ENCODE measurements at places on chromosomes 12 and 14.

- no peak for DNase-seq
Observed at GRCh38 chr12:117718559-117718958, 250.2 kb downstream of the KSR2 start.

DNA sequence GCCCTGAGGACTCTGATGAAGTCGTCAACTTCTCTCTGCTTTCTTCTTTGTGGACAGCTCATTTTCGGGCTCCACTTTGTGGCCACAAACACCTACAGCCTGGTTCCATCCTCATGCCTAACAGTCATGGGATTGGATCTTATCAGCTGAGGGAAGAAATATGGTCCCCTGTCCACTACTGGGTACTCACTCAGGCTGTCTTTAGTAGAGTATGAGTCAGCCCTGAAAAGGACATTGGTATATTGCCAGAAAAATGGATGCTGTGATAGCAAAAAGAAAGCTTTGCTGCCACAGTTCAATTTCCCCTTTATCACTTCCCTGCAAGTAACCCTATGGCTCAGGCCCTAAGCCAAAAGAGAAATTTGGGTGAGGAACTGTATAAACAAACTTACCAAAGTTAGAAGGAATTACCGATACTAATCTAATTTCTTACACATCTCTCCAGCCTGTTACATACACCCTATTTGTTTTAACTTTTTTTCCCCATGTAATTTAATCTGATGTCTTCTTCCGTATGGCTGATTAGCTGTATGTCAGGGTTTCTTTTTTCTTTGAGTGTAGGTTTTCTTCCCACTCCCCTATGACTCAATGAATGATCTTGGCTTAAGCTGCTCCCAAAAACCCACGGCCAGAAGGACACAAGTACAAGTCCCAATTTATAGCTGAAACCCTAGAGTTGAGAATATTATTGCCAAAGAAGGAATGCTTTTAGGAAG is 29.1 kb downstream of the MTHFD1 start:
- DNase-seq: no peak

DNA sequence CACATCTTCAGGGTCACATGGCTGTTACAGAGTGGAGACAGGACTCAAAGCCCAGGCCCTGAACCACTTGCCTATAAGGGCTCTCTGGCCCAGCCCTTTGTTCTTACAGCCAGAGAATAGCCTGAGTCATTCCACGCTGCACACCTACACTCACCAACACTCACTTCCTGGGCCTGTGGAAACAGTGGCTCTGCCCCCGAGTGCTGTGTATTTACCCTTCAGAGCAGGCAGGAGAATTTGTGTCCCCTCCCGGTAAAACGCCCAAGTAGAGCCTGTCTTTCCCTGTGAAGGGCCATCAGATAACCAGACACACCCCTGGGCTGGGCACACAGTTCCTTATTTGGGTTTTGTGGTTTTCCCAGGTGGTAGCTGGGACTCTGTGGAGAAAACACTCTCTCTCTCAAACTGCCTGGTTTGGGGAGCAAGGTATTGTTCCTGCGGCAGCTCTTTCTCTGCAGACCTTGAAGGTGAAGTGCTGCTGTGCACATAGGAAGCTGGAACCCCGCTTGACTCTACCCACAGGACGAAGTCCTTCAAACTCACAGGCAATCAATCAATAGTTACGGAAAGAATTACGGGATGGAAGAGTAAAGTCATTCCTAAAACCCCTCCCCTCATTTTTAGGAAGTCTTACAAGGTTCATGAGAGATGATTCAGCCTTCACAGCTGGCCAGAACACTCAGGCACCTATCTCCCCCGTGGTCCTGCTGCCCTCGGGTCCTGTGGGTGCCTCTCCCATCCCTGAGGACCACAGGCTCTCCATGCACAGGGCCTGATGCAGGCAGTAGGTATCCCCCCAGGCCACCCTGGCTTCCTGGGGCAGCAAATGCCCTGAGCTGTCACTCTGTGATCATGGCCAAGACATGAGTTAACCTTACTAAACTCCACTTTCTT is 20.3 kb downstream of the FIGNL2 start:
- DNase-seq: no peak

GRCh38 chr14:22556021-22556989 is 32.7 kb downstream of the DAD1 start:
- peak; percentile 29 for DNase-seq

DNA sequence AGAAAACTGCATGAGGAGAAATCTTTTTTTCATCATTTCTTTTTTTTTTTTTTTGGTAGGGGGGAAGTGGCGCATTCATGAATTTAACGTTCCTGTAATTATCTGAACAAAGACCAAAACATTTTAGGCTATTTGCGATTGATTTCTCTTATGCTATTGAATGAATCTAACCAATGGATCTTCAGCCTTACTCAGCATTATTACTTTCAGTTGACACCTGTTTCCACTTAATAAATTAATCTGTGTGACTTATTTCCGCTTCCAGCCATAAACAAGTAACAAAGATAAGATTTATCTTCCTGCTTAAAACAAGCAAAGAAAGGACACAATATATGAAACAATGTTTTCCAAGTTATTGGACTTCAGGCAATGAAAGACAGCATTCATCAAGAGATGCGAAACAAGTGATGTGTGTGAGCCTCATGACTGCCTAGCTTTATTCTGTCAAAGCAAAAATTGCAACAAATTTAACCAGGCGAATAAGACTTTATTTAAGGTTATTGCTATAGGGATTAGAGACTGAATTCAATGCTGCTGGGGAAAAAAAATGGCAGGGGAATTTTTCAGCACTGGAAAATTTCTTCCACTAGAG is 1026.9 kb downstream of the LRFN5 start:
- no peak for DNase-seq
